ENCODE measurements at places on chromosomes 4 and X. TPM values are rescaled to one million over a fixed set of nuclear protein-coding genes. Genes with fewer than 3 reads are reported as not detected.

DNA sequence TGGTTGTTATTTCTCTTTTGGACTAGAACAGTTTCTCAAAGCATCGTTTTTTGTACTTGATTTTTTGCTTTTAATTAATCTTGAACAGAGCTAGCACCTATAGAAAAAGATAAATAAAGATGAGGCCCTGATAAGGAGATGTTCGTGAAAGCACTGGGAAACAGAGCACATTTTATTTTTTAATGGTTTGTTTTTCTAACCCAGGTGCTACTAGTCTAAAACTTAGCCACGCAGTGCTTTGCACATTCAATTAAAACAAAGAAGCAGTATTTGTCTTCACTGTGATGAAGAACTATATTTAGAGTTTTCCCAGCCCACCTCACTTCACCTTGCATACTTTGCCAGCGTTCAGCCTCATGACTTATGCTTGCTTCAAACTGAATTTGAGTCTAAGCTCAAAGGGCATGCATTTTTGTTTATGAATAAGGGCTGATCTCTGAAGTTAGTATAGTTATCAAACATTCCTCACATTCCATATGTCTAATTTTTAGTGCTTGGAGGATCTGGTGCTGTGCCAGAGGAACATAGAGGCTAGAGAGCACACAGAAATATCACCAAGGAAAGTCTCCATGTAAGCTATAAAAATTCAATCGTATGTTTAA, 76.7 kb downstream of the WWC2 start:
- no peak for DNase-seq

- DNase-seq = peak; percentile 9
These were observed 42.0 kb downstream of the ANXA5 start for GRCh38 chr4:121654738-121655137.

GRCh38 chr4:25792876-25793275, 69.9 kb downstream of the SEL1L3 start:
- no peak for DNase-seq

GRCh38 chr4:23235628-23236390, 543.1 kb downstream of the GBA3 start:
- no peak for DNase-seq

GRCh38 chr4:43341741-43342140, 449.2 kb downstream of the GRXCR1 start:
- no peak for DNase-seq

- DNase-seq = no peak
These were observed 220.3 kb upstream of the BCOR start for GRCh38 chrX:40318076-40318475.

The INTU gene
- not detected for total RNA-seq

The UGT2B10 gene
- not detected for total RNA-seq

DNA sequence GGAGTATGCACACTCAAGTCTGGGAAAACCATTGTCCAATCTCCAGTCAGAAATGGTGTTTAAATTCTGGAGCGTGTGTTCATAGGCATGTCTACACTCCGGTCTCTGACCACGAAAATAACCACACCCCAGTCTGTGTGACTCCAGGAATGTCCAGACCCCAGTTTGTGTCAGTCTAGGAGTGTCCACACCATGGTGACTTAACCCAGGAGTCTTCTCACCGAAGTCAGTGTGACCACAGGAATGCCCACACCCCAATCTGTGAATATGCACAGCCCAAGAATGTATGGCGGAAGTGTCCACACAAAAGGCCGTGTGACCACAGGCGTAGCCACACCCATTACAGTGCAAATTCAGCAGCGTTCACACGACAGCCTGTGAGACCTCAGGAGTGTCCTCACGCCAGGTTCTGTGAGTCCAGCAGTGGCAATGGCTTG, 11.4 kb downstream of the FTSJ1 start:
- DNase-seq = no peak

The MANBA gene
- 18.9 TPM for total RNA-seq
